Left lobe of liver (tissue), 2 donors: ENCODE measurements at places on chromosomes 2 and 18. TPM values are rescaled to one million over a fixed set of nuclear protein-coding genes. Genes with fewer than 3 reads are reported as not detected.

- DNase-seq, result peak; percentile 55
Measured at GRCh38 chr2:58448065-58448507, 207.0 kb upstream of the FANCL start.

GRCh38 chr18:28095041-28095440 lies 81.9 kb downstream of the CDH2 start:
- DNase-seq, result no peak

DNA sequence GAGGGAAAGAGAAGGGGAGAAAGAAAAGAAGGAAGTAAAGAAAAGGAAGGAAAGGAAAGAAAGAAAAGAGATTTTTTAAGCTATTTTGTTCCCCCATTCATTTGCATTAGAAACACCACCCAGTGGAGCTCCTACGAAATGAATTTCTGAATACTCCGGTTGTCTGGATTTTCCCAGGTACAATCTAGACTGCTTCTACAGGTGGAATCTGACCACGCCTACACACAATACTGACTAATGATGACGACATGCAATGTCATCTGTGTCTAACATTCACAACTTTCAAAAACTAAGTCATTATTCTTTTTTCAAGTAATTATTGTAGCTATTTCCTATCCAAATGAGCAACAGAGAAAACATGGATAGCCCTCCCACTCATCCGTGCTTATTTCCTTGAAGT lies 121.7 kb downstream of the ZNF516 start:
- DNase-seq, result no peak

- DNase-seq, result no peak
Measured at GRCh38 chr18:24819141-24819890, 358.9 kb downstream of the HRH4 start.

The TRIP12 gene
- 79.9 TPM for total RNA-seq
